Kidney (tissue), 22 donors: ENCODE measurements at places on chromosomes 1 and 21. TPM values are rescaled to one million over a fixed set of nuclear protein-coding genes. Genes with fewer than 3 reads are reported as not detected.

DNA sequence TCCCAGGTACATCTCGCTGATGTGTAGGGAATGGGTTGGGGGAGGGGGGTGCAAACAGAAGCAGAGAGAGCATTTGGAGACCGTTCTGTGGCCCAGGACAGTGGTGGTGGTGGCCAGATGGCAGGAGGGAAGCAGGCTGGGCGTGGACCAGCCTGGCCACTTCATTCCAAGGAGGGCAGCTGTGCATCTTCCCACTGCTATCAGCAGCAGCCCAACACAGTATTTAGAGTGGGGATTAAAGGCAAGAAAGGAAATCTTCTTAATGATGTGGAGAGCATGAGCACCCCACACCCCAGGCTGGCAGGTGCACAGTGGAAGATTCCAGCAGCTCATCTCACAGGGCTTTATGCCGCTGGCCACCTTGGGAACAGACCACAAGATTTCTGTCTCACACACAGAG lies 198.7 kb downstream of the NPHP4 start:
- DNase-seq: no peak

- DNase-seq: no peak
Observed at GRCh38 chr1:167643441-167643840, 13.4 kb downstream of the RCSD1 start.

- no peak for DNase-seq
Observed at GRCh38 chr1:160837558-160838205, 25.0 kb downstream of the CD244 start.

- DNase-seq: no peak
Observed at GRCh38 chr1:206788487-206789050, 16.3 kb upstream of the IL10 start.

- DNase-seq: no peak
Observed at GRCh38 chr1:243465081-243465480, 209.2 kb downstream of the SDCCAG8 start.

KRTAP7-1 gene
- not detected for polyA plus RNA-seq

GIPC2 gene
- polyA plus RNA-seq: 20.3 TPM

RPRD2 gene
- 9.1 TPM for polyA plus RNA-seq

OR2T2 gene
- not detected for polyA plus RNA-seq

KAZN gene
- polyA plus RNA-seq: 17.4 TPM
